ENCODE measurements at places on chromosomes 3 and 15.

GRCh38 chr15:69735121-69735520, 282.5 kb downstream of the RPLP1 start:
- DNase-seq = no peak

- DNase-seq = peak; percentile 23
These were observed 68.7 kb downstream of the SLTM start for GRCh38 chr15:58864602-58865424.

DNA sequence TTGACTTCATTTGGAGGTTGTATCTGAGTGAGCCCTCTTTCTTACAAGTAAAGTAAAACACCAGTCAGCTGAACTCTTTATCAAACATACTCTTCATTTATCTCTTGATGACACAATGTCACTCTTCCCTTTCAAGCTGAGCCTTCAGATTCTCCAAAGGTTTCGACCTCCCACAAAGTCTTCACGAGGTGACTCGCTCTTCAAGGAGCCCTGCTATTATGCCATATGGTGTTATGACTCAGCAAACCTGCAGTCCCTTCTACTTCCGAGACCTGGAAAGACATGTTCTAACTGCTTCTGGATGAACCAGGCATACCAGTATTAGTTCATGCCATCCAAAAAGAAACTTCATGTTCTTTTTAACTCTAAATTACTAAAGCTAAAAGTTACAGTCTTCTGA, 23.1 kb downstream of the AADAC start:
- DNase-seq = no peak

DNA sequence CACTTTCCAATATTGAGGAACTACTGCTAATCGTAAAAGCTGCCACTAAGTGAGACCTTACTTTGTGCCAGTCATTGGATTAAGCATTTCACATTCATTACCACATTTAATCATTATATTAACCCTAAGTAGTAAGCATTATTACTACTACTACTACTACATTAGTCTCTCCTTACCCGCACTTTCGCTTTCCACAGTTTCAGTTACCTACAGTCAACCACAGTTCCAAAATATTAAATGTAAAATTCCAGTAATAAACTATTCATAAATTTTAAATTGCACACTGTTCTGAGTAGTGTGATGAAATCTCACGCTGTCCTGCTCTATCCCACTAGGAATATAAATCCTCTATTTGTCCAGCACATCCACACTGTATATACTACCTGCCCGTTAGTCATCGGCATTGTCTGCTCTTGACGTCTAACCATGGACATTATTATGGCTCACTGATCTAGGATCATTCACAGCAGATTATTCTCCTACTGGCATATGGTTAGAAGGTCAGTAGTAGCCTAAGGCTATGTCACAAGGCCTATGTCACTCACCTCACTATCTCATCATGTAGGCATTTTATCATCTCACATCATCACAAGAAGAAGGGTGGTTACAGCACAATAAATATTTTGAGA, 121.1 kb downstream of the GSK3B start:
- no peak for DNase-seq

DNA sequence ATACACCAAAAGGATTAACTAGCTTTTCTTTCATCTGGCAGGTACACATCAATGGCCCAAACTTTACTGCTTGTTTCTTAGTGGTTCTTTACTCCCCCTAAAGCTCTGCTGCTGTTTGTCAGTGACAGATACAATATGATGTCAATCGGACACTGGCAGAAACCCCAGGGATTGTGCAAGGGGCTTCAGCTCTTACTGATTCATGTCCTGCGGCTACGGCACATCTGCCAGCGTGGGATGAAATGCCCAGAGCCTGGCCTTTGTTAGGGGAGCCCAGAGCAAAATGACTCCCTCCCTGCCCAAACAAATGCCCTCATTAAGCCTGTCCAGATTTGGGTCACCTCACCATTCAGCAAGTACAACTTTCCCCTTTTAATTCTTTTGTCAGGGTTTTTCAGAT, 28.3 kb downstream of the SRP14 start:
- no peak for DNase-seq

DNA sequence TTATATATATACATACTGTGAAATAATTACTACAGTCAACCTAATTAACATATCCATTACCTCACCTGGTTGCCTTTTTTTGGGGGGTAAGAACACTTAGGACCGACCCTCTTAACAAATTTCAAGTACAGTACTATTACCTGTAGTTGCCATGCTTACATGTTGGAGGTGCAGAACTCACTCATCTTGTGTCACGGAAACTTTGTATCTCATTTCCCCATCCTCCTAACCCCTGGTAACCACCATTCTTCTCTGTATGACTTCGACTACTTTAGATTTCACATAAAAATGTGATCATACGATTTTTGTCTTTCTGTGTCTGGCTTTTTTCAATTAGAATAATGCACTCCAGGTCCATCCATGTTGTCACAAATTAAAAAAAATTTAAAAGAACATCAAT, 55.5 kb upstream of the MELTF start:
- DNase-seq = no peak

- no peak for DNase-seq
These were observed 147.6 kb downstream of the DNAJB8 start for GRCh38 chr3:128319107-128319506.

DNA sequence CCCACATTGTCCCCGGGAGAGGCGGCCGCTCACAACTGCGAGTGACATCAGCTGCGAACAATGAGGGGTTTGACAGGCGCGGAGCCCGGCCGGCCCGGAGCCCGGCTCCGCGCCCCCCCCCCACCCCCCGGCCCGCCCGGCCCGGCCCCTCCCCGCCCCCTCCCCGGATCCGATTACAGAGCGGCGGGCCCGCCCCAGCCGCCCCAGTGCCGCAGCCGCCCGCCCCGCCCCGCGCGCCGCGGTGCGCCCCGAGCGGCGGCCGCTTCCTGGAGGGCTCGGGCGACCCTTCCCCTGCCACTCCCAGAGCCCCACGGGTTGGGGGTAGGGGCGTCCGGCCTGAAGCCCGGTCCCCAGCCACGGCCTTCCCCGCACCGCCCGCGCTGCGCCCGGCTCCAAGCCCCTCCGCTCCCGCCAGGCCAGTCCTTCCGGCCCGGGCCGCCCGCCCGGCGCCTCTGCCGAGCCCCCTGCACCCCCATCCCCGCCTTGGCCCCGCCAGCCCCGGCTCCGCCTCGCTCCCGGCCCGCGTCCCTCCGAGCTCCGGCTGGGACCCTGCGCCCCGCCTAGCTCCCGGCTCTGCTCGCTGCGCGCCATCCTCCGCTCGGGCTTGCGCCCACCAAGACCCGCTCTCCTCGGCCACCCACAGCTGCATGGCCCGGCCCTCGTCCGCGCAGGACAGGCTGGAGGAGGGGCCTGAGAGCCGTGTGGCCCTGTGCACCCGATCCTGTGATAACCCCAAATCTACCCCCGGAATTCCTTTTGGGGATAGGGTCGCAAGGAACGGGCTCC, at the start of gene PCBP4:
TSS of gene PCBP4 (minus strand) at position 71 of the 786 bp plus-strand sequence. CDS start 6,214 bp downstream, outside the sequence.
- peak; percentile 45 for DNase-seq

DNA sequence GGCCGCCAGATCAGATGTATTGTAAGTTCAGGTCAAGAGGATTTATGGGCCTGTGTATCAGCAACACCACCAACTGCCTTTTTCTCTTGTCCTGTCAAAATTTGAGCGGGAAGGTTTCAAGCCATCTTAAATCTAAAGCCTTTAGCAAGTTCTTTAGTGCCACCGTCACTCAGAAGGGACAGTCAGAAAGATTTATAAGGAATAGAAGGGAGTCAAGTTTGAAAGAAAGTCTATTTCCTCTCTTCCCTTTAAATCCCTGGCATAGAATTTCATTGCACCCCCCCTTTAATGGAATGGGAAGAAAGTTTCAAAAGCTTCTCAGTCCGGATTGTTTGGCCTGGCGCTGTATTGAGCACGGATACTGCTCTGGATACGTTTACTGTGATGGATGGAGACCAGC, 359.4 kb downstream of the FEZF2 start:
- no peak for DNase-seq

DNA sequence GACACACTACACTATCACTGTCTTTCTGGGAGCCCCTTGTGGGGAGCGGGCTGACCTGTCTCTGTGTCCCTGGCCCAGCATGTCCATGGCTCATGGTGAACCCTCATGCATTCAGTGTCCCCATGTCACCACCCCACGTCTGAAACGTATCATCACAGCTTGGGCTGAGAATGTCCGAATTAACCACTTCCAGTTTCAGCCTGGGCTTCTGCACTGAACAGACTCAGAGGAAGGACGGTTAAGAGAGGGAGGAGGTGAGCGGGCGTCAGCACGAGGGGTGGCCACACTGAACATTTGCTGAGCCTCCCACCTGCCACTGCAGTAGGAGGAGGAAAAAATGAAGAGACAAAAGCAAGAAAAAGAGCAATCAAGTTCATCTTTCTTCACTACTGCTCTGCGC, 30.5 kb downstream of the ATP2B2 start:
- no peak for DNase-seq

- DNase-seq = peak; percentile 24
These were observed 90.2 kb downstream of the CERS3 start for GRCh38 chr15:100438570-100438969.

- DNase-seq = no peak
These were observed 94.5 kb upstream of the ABHD17C start for GRCh38 chr15:80600626-80601025.

- peak; percentile 8 for DNase-seq
These were observed 651 bp downstream of the MTMR14 start for GRCh38 chr3:9649791-9650521.

DNA sequence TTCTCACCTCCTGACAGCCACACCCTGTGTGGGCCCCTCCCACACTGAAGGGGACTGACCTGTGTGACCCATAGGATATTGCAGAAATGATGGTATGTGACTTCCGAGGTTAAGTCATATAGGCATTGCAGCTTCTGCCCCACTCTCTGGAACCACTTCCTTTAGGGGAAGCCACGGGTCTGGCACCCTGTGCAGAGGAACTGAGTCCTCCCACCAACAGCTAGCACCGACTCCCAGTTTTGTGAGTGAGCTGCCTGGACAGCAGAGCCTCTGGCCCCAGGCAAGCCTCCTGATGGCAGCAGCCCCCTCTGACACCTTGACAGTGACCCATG, 24.6 kb upstream of the SLC6A6 start:
- peak; percentile 42 for DNase-seq

GRCh38 chr3:102169915-102170479, 264.8 kb upstream of the ZPLD1 start:
- no peak for DNase-seq

- DNase-seq = no peak
These were observed 140.0 kb downstream of the KCNAB1 start for GRCh38 chr3:156260331-156260730.

DNA sequence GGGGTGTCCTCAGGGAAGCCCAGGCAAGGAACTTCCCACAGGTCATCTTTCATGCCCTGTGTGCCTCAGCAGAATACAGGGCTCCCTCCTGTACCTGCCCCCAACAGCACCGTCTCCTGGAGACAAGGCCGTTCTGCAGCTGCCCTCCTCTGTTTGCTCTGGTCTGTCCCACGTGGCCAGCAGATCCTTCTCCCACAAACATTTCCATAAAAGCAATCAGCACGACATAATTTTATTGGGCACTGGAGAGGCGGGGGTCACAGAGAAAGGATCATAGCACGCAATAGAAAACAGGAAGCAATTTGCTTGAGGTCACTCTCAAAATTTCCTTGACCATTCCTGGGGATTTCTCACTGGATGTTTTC, 29.4 kb downstream of the STARD5 start:
- DNase-seq = peak; percentile 45

- no peak for DNase-seq
These were observed 120.1 kb downstream of the VGLL4 start for GRCh38 chr3:11523572-11524101.

- no peak for DNase-seq
These were observed 930 bp downstream of the FBXW12 start for GRCh38 chr3:48372862-48373435.

DNA sequence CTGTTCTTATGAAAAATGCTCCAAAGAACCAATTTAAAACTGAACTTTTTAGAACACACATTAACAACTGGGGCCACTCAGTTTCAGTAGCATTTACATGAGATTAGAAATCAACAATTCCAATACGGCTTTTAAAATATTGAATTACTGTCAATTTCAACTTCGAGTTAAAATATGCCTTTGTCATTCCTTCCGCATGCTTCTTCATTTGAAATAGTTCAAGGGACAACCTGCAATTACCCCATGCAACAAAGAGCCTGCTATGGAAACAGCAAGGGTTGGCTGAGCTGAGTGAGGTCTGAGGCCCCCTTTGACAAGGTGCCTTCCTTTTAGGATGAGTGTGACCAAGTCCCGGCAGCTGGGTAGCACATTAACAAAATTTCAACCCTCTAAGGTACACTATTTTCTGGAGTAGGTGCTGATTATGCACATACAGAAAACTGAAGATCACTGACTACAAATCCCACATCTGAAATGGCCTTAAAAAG, 11.6 kb downstream of the PDCD10 start:
- no peak for DNase-seq

- no peak for DNase-seq
These were observed 108.8 kb downstream of the DLG1 start for GRCh38 chr3:197189623-197190022.

DNA sequence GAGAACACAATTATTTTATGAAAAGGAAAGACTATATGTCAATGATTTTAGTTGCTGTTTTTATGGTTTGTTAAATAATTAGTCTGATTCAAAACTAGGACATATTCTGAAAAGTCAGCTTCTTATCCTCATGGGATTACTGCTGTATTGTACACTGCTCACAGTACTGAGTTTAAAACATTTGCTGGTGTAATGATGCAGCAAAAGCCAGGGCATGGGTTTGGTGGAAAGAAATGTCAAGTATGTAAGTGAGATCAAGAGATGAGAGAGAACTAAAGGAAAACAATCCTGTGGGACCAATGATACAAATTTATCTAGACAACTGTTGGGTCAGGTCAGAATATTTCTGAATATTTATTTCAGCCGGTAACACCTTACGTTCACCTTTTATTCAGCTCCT, 210.1 kb upstream of the ARHGEF26 start:
- DNase-seq = no peak

- DNase-seq = no peak
These were observed 36.2 kb downstream of the GABRB3 start for GRCh38 chr15:26736502-26737248.

DNA sequence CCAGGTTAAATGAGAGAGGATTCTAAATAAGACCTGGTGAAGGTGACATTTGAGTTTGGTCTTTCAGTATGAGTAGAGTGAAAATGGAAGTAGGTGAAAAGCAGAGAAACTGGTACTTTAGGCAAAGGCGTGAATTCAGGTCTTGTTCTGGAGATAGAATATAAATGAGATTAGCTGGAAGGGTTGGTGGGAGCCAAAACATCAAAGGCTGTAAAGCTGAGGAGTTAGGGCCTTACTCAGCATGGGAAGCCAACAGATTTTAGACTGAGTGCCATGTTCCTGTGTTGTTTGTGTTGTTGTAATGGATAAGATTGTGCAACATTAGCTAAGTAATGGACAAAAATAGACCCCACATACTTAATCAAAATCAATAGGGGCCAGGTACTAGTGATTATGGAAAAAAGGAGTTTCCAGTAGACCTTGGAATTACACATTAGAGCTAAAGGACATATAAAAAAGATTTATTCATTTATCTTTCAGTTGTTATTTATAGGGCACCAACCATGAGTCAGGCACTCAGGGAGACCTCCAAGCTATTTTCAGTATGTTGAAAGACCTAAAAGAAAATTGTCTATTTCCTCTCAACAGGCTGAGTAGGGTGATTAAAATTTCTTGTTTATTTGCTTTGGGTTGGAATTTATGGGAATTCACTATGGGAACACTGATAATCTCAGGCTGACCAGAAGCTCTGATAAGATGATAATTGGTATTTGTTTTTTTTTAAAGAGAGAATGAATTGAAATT, 20.8 kb downstream of the ARL14 start:
- DNase-seq = no peak
